Stimulated activated CD4-positive, alpha-beta T cell treated with anti-CD3 and anti-CD28 coated beads, Interleukin-2, amount 100 ng/mL, for 48 hours (primary cell): ENCODE measurements at places on chromosomes 4 and X.
A peak's percentile ranks its signal among the peaks of the same experiment; 100 is the strongest.

DNA sequence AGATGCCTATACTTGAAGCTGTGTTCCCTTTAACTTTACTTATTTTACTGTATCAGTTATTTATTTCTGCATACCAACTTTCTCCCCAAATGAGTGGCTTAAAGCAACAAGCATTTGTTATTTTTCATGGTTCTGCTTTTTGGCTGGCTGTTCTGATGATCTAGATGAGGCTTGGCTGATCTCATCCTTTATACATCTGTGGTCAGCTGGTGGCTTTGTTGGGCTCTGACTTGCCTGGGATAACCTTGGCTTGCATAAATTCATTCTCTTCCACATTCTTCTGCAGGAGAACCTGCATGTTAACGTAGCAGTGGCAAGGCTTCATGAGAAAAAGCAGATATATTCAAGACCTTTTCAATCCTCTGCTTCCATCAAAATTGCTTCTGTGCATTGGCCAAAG, 1317.6 kb downstream of the ADGRL3 start:
- no peak for DNase-seq

DNA sequence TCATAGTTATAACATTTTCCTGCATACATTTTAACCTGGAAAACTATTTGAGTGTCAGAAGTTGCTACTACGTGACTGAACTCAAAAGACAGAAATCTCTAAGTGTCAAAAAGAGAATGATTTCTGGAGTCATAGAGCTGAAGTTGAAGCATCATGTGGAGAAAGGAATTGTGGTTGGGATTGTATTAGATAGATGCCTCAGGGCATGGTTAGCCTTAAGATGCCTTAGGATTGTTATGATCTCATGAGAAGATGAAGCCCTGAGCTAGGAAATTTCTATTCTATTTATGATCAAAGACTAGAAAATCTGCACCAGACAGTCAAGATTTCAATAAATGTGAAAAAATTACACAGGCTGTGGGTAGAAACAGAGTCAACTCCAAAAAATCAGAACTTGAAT, 20.2 kb downstream of the EPGN start:
- no peak for DNase-seq

- DNase-seq, result no peak
Observed at GRCh38 chrX:793216-793770, 162.7 kb downstream of the SHOX start.

DNA sequence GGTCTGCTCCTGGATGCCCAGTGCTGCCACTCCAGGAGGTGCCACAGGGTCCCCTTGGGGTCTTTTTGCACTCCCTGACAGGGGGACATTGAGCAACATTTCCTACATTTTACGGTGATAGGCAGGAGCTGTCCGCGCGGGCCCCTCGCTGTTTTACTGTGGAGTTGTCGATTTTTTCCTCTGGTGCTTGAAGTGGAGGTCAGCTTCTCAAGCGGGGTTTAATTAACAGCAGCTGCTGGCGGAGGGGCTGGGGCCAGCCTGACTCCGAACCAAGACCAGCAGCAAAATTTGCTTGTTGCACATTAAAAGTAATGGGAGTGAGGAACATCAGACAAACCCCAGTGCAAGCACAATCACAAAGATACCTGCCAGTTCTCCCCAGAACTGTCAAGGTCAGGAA, 13.2 kb upstream of the SH3TC1 start:
- no peak for DNase-seq

DNA sequence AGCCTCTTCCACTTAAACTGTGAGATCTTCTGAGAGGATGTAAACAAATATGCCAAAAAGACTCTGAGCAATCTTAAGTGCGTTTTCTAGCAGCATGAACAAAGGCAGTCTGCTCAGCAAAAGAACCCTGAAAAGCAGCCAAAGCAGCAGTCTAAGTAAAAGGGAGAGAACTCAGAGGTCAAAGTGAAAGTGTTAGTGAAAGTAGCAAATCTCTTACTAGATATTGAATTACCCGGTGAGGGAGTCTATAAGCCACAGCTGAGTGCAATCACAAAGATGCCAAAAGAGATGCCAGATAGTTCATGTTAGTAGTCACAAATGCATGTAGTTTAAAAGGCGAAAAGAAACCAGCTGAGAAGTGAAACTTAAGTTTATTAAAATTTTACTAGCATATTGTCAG, 7.9 kb upstream of the GNRHR start:
- DNase-seq, result no peak

- no peak for DNase-seq
Observed at GRCh38 chr4:109072595-109072994, 229.9 kb downstream of the COL25A1 start.

DNA sequence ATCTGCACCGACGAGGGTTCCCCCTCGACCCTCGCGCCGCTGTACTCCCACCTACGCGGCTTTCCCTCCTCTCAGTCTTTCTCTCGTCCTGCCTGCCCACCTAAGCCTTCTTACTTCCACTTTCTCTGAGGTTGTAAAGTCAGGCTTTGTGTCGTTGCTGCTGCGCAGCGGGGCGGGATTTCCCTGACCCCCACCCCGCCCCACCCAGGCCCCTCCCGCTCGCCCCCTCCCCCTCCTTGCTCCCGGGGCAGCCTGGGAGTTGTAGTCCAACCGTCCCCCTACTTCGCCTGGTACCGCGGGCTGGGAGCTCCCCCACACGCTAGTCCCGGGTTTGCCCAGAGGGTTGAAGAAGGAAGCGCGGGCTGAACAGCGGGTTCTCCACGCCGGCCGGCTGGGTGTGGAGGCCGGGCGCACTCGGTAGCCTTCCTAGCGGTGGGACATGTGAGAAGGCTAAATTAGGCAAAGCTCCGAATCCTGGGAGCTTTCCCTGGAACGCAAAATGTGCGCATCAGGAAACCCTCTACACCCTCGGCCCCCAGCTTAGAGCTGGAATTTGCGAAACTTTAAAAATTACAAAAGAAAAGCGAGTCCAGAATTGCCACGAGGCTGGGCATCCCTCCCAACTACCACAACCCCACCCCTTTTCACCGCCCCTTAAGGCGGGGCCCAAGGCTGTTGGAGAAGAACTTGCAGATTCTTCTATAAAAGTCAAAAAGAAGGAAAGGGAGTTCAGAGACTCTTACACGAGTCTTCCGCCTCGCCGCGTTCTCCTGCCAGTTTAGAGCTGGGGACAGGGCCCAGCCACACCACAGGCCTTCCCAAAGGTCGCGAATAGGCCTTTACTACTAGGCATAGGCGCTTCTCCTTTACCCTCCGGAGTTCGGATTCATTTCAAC, at the start of gene ATP11C:
ATP11C (minus strand) TSS at position 153 of the 896 bp plus-strand sequence. CDS start 1,011 bp downstream, outside the sequence.
- DNase-seq, result peak; percentile 65

DNA sequence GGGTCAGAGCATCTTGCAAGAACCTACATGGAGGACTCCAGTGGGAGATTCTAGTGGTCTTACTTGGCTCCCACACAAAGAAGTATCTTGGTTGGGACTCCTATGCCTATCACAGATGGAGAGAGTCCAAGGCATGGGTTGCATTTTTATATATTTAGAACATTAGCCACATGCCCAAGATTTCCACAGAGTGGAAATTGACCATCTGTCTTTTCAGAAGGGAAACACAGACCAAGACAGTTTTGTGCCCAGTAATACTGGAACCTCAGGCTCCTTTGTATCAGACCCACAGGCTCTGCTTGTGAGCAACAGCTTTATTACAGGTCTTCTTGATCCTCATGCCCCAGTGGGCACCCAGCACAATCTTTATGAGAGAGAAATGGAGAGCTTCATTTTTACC, 43.6 kb downstream of the PAGE2 start:
- DNase-seq, result no peak

GRCh38 chrX:58025979-58026378, 115.7 kb upstream of the ZXDA start:
- DNase-seq, result peak; percentile 12

GRCh38 chr4:99518601-99519295, 7.9 kb downstream of the C4orf17 start:
- DNase-seq, result no peak

- no peak for DNase-seq
Observed at GRCh38 chrX:82961129-82961528, 547.0 kb upstream of the POU3F4 start.

GRCh38 chr4:175590205-175590604, 221.9 kb downstream of the GPM6A start:
- no peak for DNase-seq

GRCh38 chr4:181593703-181594102, 649.5 kb upstream of the TENM3 start:
- DNase-seq, result no peak

DNA sequence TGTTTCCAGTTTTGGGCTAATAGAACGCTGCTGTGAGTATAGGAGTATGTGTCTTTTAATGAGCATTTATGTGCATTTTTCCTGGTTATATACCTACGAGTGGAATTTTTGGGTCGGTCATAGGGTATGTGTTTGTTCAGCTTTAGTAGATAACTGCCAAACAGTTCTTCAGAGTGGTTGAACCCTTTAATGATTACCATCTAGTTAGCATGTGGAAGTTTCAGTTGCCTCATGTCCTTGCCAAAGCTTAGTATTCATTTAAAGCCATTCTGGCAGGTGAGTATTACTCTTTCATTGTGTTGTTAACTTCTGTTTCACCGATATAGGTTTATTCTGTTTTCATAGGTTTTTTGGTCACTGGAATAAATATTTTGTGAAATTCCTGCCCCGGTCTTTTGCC, 229.1 kb downstream of the ARHGAP10 start:
- no peak for DNase-seq

DNA sequence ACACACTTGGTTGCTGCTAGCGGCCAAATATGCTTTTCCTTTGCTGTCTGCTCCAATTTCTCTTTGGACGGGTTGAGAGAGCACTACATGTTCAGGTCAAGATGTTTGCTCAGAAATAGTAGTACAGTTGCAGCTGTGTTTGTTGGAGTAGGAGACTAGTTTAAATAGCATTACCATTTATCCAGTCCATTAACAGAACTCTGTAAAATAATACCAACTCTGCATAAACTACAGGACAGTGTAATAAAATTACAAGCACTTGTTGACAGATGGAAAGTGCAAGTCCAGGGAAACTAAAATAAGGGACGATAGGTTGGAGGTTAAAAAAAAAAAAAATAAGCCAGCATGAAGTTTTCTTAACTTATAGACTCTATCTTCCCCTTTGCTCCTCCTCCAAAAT, 20.2 kb downstream of the SLIT2 start:
- no peak for DNase-seq

- no peak for DNase-seq
Observed at GRCh38 chrX:7050271-7050670, 97.2 kb upstream of the STS start.

- DNase-seq, result no peak
Observed at GRCh38 chr4:10891866-10892265, 207.3 kb upstream of the CLNK start.

GRCh38 chrX:6614506-6614905, 79.6 kb upstream of the VCX3A start:
- no peak for DNase-seq

DNA sequence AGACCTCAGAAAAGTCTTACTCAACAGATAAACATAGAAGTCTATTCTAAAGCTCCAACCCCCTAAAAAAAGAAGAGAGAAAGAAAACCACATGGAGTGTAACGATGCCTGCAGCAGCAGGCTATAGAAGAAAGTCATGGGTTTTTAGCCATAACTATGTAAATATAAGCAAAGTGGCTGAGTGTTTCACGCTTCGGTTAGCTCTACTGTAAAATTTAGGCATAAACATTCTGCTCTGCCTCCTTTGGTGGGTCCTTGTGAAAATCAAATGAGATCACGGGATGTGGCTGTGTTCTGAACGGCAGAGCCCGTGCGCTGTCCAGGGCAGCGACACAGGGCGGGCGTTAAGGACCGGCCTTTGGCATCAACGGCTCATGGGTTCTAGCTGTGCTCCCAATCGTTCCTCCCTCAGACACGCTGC, 78.4 kb downstream of the IRF2 start:
- no peak for DNase-seq

GRCh38 chrX:39199429-39199828, 398.2 kb downstream of the MID1IP1 start:
- DNase-seq, result no peak

- DNase-seq, result no peak
Observed at GRCh38 chrX:1137531-1137930, 74.9 kb downstream of the CRLF2 start.

- no peak for DNase-seq
Observed at GRCh38 chrX:2370456-2370855, 130.3 kb downstream of the DHRSX start.

- no peak for DNase-seq
Observed at GRCh38 chr4:147790412-147790811, 58.5 kb downstream of the ARHGAP10 start.

DNA sequence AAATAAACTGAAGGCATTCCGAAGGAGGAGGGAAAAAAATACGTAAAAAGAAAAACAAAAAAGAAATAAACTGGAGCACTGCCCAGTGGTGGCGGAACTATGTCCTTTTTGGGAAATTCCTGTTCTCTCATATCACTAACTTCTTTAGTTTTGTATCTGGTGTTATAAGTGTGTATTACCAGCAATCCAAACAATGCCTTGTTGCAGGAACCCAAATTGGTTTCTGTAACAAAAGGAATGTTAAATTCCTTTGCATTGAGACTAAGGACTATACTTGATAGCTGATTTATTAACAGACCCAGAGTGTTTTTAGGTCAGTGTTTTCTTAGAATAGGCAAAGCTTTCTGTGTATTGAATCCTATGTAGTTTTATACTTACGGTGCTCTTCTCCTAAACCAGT, 6.6 kb downstream of the CCNG2 start:
- DNase-seq, result no peak

DNA sequence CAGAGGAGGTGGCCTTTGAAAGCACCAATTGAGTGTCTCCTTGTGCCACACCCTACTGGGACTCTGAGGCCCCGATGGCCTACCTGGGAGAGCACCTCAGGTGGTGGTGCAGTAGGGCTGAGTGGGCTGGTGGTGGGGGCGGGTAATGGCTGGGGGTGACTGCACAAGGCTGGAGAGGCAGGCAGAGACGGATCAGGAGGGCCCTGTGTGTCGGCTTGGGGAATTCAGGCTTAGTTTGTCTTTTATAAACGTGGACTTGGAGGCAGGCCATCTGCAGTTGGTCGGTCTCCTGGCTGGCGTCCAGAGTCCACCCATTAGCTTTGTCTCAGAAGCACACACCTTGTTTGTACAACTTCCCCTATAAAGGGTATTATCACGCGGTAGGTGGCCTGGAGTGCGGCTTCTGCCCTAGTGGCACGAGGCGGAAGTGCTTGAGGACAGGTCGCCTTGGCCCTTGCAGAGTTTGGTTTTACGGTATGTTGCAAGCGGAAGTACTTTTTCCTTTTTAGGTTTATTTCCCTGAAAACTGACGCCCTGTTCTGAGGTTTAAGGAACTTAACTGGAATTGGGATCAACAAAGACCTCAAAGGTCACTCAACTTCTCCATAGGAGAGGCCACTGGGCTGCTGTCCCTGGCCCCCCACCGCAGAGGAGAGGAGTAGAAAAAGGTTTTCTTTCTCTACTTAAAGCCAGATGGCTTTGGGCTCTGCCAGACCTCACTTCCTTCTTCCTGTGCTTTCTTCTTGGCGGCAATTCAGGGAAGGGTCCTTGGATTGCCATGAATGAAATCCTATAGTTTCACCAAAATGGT, 8.0 kb downstream of the TBC1D14 start:
- peak; percentile 41 for DNase-seq

DNA sequence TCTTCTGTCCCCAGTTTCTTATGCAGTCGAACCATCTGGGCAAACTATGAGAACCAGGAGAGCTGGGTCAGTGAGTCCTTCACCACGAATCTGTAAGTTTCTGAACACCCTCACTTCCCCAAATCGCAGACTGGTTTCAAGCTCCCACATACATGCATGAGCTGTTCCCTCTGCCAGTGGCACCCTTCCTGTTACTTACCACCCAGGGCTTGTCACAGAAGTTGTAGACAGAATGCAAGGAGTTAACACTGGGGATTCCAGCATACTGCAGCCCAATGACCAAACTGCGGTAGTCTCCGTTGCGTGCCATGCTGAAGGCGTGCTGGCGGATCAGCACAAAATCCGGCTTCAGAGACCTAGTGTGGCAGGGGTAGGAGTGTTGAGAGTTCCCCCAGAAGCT, 14.6 kb downstream of the SYN1 start:
- DNase-seq, result no peak

- DNase-seq, result no peak
Observed at GRCh38 chr4:180423712-180424057, 1819.5 kb upstream of the TENM3 start.
